Activated T-cell treated with anti-CD3 and anti-CD28 coated beads, Interleukin-2, amount 50 U/mL, for 4 hours (primary cell): ENCODE measurements at places on chromosomes 2 and 18. TPM values are rescaled to one million over a fixed set of nuclear protein-coding genes. Genes with fewer than 3 reads are reported as not detected.

Gene ACVR1C
- total RNA-seq: 0.47 TPM

Gene ANO7
- total RNA-seq: 0.63 TPM

- DNase-seq: no peak
Measured at GRCh38 chr18:62918361-62918760, 203.0 kb downstream of the PHLPP1 start.

- no peak for DNase-seq
Measured at GRCh38 chr2:70827388-70827787, 7.0 kb upstream of the CLEC4F start.

DNA sequence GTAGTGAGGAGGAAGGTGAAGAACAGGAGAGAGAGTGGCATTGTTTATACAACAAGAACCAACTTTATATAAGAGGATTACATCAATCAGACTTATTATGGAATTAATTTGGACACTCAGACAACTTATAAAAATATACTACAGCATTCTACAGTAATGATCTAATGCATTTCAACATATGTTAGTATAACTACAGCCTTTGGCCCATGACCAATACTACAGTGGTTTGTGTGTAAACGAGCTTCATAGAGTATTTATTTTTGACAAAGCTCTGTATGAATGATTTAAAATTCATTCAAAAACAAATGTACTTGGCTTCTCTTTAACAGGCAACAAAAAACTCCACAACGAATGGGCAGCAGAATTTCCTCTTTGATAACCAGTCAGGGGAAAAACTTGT lies 72.8 kb downstream of the ZNF521 start:
- DNase-seq: no peak

GRCh38 chr18:57666818-57667497 lies 45.3 kb upstream of the NARS1 start:
- DNase-seq: no peak

DNA sequence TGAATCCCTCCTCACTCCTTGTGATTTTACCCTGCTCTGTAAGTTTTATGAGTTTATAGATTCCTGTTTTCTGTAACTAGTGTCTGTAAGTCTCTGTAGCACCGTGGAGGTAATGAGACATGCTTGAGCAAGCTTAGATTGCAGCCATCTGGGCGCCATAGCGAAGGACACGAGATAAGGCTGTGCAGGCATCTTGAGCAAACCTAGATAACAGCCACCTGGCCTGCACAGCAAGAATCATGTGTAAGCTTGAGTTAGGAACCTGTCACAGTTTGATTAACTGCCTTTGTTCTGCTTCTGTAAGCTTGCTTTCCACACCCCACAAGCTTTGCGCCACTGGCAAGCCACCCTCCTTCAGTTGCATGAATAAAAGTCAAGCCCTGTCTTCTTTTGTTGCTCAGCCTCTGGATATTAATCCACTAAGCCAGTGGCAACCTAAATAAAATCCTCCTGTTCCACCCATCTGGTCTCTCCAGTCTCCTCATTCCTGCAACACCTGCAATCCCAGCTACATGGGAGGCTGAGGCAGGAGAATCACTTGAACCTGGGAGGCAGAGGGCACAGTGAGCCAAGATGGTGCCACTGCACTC lies 270.6 kb upstream of the RGPD4 start:
- no peak for DNase-seq
